ENCODE measurements at places on chromosomes 7 and 10.

DNA sequence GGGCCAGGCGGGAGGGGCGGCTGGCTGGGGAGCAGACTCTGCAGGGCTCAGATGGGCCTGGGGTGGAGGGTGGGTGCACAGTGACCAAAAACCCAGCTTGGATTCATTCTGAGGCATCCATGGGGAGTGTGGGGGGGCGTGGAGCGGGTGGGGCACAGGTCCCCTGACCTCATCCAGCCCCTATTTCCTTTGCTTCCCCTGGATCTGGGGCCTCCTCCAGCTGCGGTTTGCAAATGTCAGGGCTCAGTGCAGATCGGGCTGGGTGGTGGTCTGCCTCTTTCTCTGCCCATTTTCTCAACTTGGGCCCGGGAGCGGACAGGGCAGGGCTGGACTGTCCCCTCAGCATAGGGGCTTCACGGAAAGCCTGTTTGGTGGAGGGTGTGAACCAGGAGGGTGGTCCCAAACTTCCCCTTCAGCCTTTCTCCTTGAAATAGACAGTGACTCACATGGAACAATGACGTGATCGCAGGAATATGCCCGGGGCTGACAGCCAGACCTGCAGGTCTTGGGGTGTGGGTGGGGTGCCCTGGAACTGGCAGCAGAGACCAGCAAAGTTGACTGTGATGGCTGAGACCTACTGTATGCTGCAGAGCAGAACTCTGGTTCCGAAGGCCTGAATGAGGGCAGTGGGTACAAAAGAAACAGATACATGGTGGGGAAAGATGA is 72.9 kb upstream of the PODXL start:
- DNase-seq = peak; percentile 54

GRCh38 chr10:75108684-75109458 is 2.6 kb upstream of the SAMD8 start:
- DNase-seq = no peak

DNA sequence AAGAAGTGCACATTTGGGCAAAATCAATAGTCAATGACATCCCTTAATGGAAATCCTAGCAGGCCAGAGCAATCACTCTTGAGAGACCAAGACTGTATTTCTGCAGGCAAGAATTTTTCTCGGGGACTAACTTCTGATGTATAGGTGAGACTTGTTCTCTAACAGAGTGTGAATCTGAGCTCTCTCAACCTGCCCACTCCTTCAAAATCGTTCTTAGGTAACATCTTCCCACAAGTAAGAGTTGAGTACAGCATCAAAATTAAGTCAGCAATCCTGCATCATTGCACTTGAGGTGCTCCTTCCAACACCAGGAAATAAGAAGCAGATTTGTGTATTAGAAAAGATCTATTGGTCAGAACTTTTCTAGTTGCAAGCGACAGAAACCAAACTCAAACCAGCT is 25.6 kb upstream of the GFRA1 start:
- no peak for DNase-seq

GRCh38 chr10:72328045-72328828 is 26.5 kb downstream of the DNAJB12 start:
- peak; percentile 54 for DNase-seq

- DNase-seq = no peak
Observed at GRCh38 chr10:86972613-86973380, 4.5 kb downstream of the ADIRF start.

DNA sequence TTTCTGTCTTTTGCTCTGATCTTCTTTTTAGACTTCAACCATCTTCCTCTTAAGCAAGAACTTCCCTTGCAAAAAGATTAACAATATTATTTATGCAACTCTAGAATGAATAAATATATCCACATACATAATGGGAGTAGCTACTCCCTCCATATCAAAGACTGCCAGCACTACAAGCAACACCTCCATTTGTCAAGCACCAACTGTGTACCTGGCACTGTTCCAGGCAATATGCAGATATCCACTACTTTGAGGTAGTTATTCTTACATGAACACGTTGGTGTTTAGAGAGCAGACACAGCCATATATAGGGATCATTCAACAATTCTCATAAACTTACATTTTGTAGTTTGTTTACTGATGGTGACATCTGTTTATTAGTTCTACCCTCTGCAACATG is 83.6 kb upstream of the CACNB2 start:
- no peak for DNase-seq

DNA sequence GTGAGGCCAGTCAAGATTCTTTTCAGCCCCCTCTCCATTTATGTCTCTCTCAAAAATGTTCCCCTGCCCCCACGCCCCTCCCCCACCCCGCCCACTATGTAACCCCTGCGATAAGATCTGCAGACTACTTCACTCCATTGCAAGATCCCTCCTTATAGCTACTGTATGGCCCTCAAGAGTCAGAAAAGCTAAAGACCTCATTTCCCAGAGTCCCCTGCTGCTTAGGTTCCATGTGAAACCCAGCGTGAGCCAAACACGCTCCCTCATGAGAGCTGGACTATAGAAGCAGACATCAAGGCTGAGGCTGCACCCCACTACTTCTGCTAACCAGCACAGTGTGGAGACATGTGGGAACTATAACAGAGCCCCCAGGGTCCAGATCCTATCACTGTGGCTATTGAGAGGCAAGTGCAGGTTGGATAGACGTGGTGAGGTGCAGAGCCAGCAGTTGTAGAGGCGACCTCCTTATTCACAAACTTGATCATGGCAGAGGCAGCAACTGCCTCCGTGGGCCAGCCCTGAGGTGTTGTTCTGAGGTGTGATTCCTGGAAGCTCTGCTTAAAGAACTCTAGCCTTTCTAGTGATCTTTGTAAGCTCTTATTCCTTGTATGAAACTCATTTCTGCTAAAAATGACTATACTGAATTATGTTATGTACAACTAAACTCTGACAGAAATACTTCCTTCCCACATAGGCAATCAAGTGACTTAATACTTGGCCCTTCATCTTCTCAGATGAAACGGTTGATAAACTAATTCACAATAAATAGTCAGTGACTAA is 117.0 kb upstream of the ARID5B start:
- DNase-seq = no peak

GRCh38 chr10:78165617-78166016 is 132.0 kb downstream of the RPS24 start:
- DNase-seq = no peak

GRCh38 chr7:141416650-141417270 is 134.4 kb upstream of the AGK start:
- no peak for DNase-seq

- DNase-seq = peak; percentile 98
Observed at GRCh38 chr10:122510326-122510725, 49.0 kb downstream of the HTRA1 start.

DNA sequence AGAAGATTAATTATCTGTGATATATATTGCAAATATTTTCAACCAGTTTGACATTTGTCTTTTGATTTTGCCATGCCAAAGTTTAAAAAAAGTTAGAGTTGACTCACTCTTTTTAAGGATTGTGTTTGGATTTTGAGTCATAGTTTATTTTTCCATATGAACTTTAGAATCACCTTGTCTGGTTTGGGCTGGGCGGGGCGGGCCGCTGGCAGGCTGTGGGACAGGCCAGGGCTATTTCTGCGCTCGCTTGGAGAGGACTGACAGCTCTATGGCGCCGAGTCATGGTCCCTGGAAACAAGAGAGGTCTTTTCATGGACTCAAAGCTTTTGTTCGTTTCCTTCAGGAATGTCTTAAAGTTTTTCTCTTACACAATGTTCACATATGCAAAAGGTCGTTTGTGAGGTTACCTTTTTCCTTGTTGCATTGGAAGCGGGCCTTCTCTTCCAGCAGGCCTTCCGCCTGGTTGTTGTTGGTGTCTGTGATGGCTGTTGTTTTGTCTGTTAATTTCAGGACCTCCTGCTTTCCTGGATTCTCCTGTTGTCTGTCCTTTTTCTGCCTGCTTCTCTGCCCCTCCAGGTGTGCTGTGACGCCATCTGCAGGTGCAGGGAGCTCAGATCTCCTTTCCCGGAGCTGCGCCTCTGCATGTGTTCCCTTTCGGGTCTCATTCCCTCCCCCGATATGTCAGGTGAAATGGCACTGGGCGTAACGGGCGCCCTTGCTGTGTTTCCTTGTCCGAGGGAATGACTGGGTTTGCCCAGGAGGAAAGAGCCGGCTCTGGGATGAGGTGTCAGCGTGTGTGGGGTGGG is 53.8 kb downstream of the INPP5A start:
- DNase-seq = peak; percentile 85

GRCh38 chr10:101752241-101752640 is 23.7 kb downstream of the FGF8 start:
- DNase-seq = no peak

DNA sequence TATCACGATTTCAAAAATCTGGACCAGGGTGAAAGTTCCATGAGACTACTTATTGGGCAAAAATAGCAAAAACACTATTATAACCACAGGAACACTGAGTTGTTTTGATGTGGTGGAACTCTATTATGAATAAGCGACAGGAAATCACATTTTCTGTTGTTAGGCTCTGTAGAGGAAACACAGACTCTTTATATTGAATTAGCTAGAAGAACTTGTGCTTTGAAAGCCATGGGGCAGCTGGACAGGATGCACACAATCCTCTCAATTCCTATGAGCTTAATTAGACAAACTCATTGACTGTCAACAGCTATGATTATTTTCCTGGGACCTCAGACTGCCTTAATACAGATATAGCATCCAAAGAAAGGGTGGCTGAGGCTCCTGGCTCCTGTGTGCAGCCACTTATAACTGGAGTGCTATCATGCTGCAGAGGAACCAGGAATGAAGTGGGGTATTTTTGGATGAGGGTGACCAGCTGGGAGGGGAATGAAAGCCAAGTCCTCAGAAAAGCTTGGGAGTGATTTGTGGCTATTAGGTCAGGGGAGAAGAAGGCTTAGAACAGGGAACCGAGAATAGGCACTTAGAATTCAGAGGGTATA is 657.3 kb downstream of the TYW1 start:
- DNase-seq = no peak

DNA sequence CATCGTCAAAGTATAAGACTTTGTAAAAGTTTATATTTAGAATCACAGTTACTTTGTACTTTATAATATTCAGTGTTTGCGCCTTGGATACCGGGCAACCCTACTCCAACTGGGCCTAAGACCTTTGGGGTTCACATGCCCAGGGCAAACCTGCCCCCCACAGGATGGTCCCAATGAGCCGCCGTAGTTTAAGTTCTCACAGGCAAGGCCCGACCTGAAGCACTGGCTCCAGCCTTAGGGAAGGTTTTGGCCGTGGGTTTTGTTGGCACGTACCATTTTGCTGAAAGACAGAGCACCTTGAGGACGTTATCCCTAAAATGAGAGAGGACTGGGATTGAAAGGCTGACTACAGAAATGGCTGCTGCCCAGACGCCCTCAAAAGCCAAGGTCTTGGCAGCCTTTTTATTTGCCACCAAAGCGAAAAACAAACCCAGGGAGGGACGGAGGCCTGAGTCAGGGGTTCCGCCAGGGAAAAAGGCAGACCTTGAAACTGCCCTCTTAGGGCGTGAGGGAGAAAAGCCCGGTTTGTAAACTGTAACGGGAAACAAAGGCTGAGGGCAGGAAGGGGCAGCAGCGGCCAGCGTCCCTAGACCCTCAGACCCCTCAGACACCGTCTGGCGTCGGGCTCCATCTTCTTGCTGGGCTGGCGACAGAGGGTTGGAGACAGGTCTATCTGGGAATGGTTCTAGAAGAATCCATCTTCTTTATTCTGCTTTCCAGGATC is at the start of gene CCDC172:
TSS of gene CCDC172 (plus strand) at position 222 of the 724 bp plus-strand sequence. CDS start 564 bp downstream, outside the sequence.
- DNase-seq = no peak

- peak; percentile 67 for DNase-seq
Observed at GRCh38 chr10:16652154-16652553, 130.5 kb upstream of the C1QL3 start.

GRCh38 chr7:149804106-149804505 is 30.7 kb upstream of the ZNF467 start:
- no peak for DNase-seq

GRCh38 chr7:75969182-75969581 is 25.2 kb downstream of the TMEM120A start:
- no peak for DNase-seq

- no peak for DNase-seq
Observed at GRCh38 chr7:87596696-87597095, 4.0 kb downstream of the ABCB1 start.

- peak; percentile 39 for DNase-seq
Observed at GRCh38 chr10:32938554-32939061, 19.4 kb downstream of the ITGB1 start.

GRCh38 chr10:96667401-96667800 is 52.9 kb downstream of the PIK3AP1 start:
- no peak for DNase-seq

GRCh38 chr7:105352901-105353668 is 35.6 kb downstream of the SRPK2 start:
- DNase-seq = no peak

- DNase-seq = no peak
Observed at GRCh38 chr10:124222318-124222987, 129.1 kb upstream of the CHST15 start.

GRCh38 chr7:75922966-75923603 is 8.1 kb downstream of the POR start:
- no peak for DNase-seq

DNA sequence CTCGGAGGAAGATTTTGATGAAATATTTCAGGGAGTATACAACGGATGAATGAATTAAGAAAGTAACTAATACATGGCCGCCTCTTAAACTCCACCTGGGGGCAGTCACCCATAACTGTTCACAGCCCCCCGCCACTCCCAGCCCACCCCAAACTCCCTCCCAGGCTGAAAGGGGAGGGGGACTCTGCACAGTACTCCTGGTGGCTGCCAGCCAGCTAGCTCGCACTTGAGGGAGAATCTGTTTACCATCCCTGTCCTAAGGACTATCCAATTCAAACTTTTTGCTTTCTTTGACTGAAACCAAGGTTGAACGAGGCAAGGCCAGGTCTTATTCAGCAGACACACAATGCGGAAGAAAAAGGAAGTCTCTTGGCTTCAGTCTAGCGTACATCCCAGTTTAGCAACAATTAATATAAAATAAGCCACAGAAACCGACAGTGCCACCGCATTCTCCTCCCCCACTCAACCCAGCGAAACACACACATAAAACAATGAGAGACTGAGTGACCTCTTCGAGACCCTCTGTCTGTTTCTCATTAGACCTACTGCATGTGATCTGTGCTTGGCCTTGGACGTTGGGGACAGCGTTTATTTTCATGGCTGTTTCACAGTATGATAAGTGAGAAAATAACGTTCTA is 219.5 kb downstream of the GLI3 start:
- no peak for DNase-seq

- peak; percentile 1 for DNase-seq
Observed at GRCh38 chr7:141738592-141739013, 445 bp downstream of the SSBP1 start.
